ENCODE measurements at places on chromosomes 16 and 17.

GRCh38 chr17:74460996-74461395 lies 5.4 kb upstream of the CD300A start:
- no peak for DNase-seq

- no peak for DNase-seq
These were observed 266.4 kb upstream of the RPL38 start for GRCh38 chr17:73936908-73937627.

- DNase-seq: no peak
These were observed 27.0 kb upstream of the NXPH3 start for GRCh38 chr17:49548506-49549310.

DNA sequence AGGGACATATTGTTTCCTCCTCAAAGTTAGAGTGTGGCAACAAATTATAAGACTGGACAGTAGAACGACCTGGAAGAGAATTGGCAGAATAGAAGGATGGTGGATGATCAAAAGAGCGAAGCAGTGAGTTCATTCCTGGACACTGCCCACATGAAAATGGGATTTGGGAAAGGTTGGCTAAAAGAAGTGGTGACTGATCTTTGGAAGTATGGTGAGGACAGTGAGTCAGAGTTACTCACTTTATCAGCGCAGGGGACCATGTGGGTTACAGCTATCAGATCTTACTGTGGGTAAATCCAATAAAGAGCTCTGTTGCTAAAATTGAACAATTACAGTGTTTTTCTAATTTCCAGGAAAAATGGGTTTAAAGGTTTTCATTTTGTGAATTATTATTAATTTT lies 2.7 kb upstream of the TANC2 start:
- no peak for DNase-seq

DNA sequence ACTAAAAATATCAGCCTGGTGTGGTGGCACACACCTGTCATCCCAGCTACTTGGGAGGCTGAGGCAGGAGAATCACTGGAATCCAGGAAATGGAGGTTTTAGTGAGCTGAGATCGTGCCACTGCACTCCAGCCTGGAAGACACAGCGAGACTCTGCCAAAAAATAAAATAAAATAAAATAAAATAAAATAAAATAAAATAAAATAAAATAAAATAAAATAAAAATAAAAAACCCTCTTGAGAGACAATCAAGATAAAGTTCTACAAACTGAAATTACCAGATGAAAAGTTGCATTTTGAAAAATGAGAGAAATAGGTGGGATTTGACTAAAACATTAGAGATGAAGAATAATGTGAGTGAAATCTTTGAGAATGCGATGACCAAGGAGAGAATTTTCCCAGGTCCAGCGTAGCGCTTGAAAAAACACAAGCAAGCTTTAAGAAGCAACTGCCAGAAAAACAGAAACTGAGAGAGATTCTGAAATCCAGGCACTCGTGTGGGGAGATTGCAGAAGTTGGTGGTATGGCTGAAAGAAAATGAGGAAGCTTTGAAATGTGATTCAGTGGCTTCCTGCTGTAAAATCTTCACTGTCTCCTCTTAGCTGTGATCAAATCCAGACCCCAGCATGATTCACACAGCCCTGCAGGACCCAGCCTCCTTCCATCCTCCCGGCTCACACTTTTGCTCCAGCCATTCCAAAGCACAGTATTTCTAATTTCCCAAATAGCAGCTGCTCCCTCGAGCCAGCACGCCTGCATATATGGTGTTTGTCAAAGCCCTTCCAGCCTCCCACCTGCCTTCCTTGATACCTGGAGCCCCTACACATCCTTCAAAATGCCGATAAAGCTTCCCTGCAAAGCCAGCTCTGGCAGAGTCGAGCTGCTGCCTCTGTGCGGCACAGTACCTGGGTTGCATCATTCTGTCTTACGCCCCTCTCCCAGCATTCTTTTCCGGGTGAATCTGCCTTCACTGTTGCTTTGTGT lies 8.2 kb upstream of the CD300E start:
- no peak for DNase-seq

GRCh38 chr17:32305049-32305448 lies 36.9 kb downstream of the C17orf75 start:
- DNase-seq: no peak

DNA sequence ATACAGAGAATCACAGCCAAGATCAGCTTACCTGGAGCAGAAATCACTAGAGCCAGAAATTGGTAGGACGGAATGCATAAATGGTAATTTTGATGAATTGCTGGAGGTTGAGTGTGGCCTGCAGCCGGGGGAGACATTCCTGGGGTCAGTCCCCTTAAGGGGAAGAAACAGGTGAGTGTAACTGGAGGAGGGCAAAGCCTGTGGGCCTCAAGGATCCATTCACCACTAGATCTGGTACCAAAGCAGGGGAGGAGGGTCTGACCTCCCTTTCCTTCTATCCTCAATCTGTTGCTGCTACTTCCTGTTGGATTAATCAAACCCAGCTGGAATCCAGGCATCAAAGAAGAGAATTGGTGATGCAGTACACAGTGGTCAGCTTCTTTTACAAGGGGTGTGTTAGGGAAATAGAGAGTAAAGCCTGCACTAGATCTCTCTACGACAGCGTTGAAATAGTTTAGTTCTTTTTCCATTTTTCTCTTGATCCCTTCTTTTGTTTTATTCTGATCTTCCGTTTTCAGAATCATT lies 8.6 kb upstream of the ABCA9 start:
- DNase-seq: no peak

GRCh38 chr16:28826141-28826540 lies 3.3 kb downstream of the ATXN2L start:
- no peak for DNase-seq

DNA sequence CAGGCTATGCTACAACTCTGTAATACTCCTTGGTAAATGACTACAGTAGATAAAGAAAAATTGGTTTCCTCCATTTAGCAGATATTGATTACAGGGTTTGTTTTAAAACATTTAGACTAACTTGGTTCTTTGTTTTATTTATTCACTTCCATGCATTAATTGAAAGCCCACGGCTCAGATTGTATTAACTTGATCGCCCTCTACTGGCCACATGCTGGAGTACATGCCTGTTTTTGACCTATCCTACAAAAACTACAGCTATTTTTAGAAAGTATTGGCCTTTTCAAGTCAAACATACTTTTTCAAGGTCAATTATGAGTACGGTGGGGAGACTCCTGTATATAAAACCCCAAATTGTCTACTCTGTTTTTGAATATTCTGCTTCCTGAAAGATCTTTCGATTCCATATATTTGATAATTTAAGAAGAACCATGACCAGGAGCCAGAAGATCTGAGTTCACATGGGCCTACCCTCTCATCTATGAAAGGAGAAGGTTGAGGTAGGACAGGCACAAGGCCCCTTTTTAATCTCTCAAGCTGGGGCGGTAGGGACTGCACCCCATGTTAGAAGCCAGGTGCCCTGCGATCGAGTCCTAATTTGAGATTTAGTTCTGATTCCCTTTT lies 51.8 kb downstream of the CA10 start:
- peak; percentile 10 for DNase-seq

DNA sequence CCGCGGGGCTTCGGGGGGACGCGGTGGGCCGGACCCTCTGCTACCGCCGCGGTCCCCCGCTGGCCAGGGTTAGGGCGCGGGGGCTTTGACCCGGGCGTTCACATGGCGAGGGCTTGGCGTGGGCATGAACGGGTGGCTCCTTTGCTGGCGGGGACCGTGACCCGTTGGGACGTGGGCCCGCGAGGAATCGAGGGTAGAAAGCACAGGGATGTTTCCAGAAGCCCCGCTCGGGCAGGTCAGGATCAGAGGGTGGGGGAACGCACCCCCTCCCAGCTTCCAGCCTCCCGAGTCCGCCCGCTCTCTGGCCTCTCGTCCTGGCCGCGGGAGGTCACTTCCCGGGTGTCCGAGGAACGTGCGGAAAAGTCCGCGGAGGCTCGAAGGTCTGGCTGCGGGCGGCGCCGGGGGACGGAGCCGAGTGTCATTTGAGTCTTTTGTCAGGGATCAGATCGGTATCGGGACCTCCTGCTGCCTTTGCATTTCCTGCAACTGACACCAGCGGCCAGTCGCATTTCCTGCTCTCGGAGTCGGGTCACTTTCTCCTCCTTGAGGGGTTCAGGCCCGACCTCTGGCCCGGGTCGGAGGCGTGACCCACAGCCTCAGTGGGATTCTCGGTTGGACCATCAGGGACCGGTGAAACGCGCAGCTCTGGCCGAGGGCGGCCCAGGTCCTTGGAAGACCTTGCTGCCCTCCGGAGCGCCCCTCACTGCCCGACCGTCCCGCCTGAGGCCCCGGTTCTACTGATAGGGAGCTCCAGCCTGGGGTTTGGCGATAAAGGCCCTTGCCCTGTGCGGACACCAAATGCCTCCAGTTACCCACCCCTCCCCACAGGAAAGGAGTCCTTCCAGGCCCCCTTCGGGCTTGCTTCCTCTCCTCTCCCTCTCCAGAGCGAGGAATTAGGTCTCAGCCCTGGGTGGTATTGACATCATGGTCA lies 702 bp upstream of the WNT3 start:
- DNase-seq: no peak

- DNase-seq: no peak
These were observed 45.1 kb downstream of the ZNF423 start for GRCh38 chr16:49810831-49811230.

DNA sequence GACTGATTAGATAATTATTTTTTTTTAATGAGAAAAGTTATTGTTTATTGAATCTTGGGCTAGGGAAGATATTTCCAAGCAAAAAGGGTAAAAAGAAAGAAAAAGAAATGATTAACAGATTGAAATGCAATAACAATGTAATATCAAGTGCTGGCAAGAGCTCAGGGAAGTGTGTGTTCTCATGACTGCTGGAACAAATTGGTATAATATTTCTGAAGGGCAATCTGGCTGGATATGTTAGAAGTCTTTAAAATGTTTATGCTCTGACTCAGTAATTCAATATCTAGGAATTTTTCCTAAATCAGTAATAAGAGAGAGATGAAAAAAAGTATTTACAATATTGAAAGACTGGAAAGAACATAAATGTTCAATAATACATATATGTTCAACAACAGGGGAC lies 7.6 kb upstream of the ZNF624 start:
- DNase-seq: no peak

DNA sequence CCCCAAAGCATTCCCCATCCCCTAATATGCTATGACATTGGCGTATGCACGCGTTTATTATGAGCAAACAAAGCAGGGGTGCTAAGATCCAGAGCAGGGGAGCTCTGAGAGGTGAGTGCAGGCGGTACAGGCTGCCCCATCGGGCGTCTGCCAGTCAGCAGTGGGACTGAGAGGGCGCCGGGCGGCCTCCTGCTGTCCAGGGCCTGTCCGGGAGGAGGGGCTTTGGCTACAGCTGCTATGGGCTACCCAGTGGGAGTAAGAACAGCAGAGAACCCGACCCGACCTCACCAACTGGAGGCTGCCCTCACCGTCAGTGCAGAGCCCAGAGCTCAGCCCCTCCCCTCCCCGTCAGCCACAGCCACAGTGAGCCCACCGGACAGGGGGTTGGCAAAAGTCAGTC lies 18.5 kb upstream of the AATK start:
- no peak for DNase-seq

GRCh38 chr17:77354670-77355455 lies 214.1 kb downstream of the SEC14L1 start:
- no peak for DNase-seq

- no peak for DNase-seq
These were observed 123.4 kb downstream of the PRKCB start for GRCh38 chr16:23959072-23959751.

GRCh38 chr16:29699324-29700219 lies 20.6 kb downstream of the QPRT start:
- DNase-seq: no peak

GRCh38 chr16:14500791-14501190 lies 129.3 kb downstream of the PARN start:
- no peak for DNase-seq

DNA sequence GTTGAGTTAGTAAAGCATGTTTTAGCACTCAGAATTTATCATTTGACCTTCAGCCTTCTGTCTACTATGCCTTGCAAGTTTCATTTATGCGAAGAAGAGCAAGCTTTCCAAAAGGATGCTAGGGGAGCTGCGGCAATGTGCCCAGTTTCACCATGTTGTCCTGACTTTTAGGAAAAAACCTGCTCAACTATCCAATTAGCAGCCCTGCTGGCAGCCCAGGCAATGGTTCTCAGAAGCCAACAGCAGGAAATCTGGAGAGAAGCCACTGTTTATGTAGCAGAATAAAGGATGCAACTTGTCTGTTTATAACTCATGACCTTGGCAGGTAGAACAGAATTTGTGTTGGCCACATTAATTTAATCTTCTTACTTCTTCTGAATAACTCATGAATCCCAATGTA lies 230.8 kb downstream of the ABCC12 start:
- DNase-seq: no peak

DNA sequence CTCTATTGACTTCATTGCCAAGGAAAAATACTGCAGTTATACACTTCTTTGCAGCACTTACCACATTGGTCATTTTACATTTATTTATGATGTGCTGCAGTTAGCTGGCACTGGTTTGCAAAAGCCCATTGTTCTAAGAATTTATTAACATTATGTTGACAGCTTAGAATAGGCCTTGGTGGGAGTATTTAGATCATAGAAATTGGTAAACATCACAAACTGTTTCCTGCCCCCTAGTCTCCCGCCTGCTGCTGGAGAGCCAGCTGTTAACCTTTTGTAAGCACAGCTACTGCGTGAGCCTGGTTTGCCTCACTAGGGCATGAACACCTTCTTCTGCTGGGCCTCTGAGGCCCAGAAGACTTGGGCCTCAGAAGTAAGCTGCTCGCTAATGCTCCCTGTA lies 651.4 kb upstream of the GOT2 start:
- no peak for DNase-seq

- no peak for DNase-seq
These were observed 612.5 kb downstream of the KCNJ18 start for GRCh38 chr17:22304667-22305303.

- DNase-seq: no peak
These were observed 12.7 kb downstream of the NDUFAF8 start for GRCh38 chr17:81251709-81252301.

DNA sequence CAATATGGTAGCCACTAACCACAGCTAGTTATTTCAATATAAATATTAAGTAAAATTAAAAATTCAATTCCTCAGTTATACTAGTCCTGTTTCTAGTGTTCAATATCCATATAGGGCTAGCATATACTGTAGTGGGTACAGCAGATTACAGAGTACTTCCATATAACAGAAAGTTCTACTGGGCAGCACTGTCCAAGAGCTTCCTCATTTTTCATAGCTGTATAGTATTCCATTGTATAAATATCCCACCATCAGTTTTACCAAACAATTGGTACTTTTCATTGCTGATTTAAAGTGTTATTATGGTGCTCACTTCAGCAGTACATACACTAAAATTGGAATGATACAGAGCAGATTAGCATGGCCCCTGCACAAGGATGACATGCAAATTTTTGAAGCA lies 20.4 kb downstream of the ACSM3 start:
- DNase-seq: no peak

Measured in CD4-positive, alpha-beta memory T cell (primary cell).